Kidney (tissue), 22 donors: ENCODE measurements at places on chromosomes 3 and 15. TPM values are rescaled to one million over a fixed set of nuclear protein-coding genes. Genes with fewer than 3 reads are reported as not detected.

Gene TRIM59
- polyA plus RNA-seq, result 0.84 TPM

Gene TM4SF1
- 101 TPM for polyA plus RNA-seq

Gene ADAMTSL3
- 1.6 TPM for polyA plus RNA-seq

Gene TMC3
- polyA plus RNA-seq, result not detected

Gene IMPG2
- 0.15 TPM for polyA plus RNA-seq

Gene PIGZ
- 1.4 TPM for polyA plus RNA-seq

Gene ACP3
- polyA plus RNA-seq, result 31.8 TPM

Gene NRG4
- polyA plus RNA-seq, result 1.5 TPM

Gene HPS3
- 16.9 TPM for polyA plus RNA-seq

Gene CACNA2D3
- polyA plus RNA-seq, result 5.7 TPM

Gene ANKUB1
- not detected for polyA plus RNA-seq

Gene PODXL2
- polyA plus RNA-seq, result 10.5 TPM

Gene NR2E3
- polyA plus RNA-seq, result not detected

Gene CLN6
- 30.8 TPM for polyA plus RNA-seq

Gene LMCD1
- polyA plus RNA-seq, result 24.3 TPM

Gene GPR149
- not detected for polyA plus RNA-seq

Gene GOLGA8S
- 0.13 TPM for polyA plus RNA-seq

Gene LMAN1L
- not detected for polyA plus RNA-seq

Gene C3orf70
- polyA plus RNA-seq, result 0.69 TPM

Gene NR2C2
- polyA plus RNA-seq, result 3.5 TPM

Gene CCDC33
- polyA plus RNA-seq, result not detected

Gene HRG
- polyA plus RNA-seq, result 22.8 TPM

Gene ANKRD63
- not detected for polyA plus RNA-seq

Gene ADGRG7
- polyA plus RNA-seq, result not detected

Gene SATB1
- polyA plus RNA-seq, result 6.2 TPM

Gene UACA
- 49.6 TPM for polyA plus RNA-seq

Gene BOC
- 6.1 TPM for polyA plus RNA-seq

Gene HCLS1
- polyA plus RNA-seq, result 11.7 TPM

Gene EBLN2
- polyA plus RNA-seq, result 0.24 TPM

Gene RYR3
- polyA plus RNA-seq, result 0.90 TPM

Gene LIPC
- polyA plus RNA-seq, result 21.6 TPM

Gene ITGA11
- polyA plus RNA-seq, result 3.4 TPM

Gene MESP1
- polyA plus RNA-seq, result 6.0 TPM

Gene GOLGA6A
- not detected for polyA plus RNA-seq

Gene ISLR
- polyA plus RNA-seq, result 18.8 TPM

Gene VIPR1
- polyA plus RNA-seq, result 5.3 TPM

Gene TIMP4
- polyA plus RNA-seq, result 2.4 TPM

Gene C3orf20
- polyA plus RNA-seq, result not detected

Gene IL5RA
- polyA plus RNA-seq, result 0.22 TPM

Gene HMCES
- 37.4 TPM for polyA plus RNA-seq

Gene TRIM42
- not detected for polyA plus RNA-seq

Gene TCAIM
- polyA plus RNA-seq, result 26.5 TPM

Gene CFAP92
- polyA plus RNA-seq, result 0.56 TPM

Gene ATP11B
- 8.0 TPM for polyA plus RNA-seq

Gene SLC7A14
- polyA plus RNA-seq, result 0.04 TPM
